HFFc6 (cell line): ENCODE measurements at places on chromosomes 7 and 10. TPM values are rescaled to one million over a fixed set of nuclear protein-coding genes. Genes with fewer than 3 reads are reported as not detected.

Gene DRGX
- total RNA-seq = 0.14 to 0.51 TPM (median 0.35 TPM) in 3 replicates

Gene CRYGN
- total RNA-seq = not detected in 3 replicates

Gene CALML5
- total RNA-seq = not detected in 3 replicates

Gene NANOS1
- total RNA-seq = 0.05 to 0.09 TPM (median 0.08 TPM) in 3 replicates

Gene UTF1
- not detected in 3 replicates for total RNA-seq

DNA sequence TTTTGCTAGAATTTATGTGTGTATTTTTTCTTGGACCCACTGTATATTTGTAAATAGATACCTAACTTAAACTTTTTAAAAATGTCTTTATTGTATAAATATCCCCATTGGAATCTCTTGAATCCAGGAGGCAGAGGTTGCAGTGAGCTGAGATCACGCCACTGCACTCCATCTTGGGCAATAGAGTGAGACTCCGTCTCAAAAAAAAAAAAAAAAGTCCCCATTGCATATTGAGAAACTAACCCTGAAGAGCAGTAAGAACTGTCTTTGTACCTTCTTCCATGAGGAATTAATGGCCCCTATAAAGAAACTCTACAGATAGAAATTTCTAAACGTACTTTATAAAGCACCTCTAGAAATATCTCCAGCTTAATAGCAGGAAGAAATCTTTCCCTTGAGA, 504.0 kb downstream of the SORCS1 start:
- DNase-seq = no peak

GRCh38 chr10:32692174-32692573, 246.2 kb downstream of the CCDC7 start:
- peak; percentile 66 for DNase-seq

DNA sequence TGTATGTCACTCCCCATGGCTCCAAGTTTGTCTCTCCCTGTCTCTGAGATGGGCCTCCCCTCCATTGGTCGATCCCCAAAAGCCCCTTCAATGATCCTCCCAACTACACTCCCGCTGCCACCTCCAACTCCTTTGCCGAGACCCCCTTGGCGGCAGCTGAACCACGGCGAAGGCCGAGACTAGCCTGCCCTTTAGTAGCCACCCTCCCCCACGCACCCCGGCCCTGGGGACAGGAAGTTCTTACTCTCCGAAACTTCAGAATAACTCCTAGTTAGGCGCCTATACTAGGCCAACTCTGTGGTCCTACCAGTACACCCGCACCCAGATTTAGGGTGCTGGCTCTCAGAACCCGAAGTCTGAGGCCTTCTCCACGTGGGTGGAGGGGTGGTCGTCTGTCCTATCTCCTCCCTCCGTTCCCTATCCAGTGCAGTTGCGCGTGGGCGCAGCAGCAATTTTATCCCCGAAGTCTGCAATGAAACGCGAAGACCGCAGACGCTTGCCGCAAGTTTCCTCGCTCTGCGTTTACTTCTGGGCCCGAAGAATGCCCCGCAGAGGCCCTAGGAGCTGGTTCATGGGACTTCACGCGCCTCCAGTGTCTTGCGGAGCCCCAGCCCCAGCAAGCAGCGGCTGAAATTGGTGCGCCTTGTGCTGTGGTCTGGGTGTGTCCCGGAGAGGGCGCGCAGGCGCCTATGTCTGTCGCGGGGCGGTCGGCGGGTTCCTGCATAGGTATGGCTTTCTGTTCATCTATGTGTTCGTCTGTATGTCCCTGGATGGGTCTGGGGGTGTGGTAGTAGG, 82.6 kb upstream of the SLF2 start:
- no peak for DNase-seq

DNA sequence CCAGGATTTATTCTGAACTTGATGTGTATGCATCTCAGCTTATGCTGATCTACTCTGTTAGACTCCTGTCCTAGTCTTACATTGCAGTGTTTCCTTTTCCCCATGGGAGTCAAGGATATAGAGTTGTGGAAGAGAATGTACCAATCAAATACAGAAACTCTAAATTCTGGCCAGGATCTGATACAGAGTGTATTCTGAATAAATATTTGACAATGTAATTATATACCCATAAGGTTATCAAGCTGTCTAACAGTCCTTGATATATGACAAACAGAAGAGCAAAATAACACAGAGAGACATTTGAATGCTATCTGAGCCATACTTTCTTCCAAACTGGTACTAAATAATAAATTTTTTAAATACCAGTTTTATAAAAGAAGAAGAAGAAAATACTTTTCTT, 116.8 kb downstream of the ETV1 start:
- DNase-seq = no peak

- no peak for DNase-seq
These were observed 48.9 kb upstream of the PFKFB3 start for GRCh38 chr10:6153845-6154244.

- no peak for DNase-seq
These were observed 18.5 kb downstream of the NACAD start for GRCh38 chr7:45070254-45070642.

- no peak for DNase-seq
These were observed 29.4 kb downstream of the CDH23 start for GRCh38 chr10:71426058-71426605.

DNA sequence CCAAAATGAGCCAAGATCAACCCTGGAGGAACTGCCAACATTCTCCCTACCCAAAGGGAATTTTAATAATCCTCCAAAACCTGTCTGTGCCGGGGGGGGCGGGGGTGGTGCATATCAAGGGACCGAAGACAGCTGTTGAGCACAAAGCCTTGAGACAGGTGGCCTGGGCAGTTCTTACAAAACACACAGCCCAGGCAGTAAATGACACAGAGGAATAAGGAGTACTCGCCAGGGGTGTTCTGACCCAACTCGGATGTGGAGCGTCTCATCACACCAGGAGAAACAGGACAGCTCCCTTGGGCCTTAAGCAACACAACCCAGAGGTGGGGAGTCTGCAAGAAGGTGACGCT, 35.6 kb downstream of the PLAC9 start:
- no peak for DNase-seq

DNA sequence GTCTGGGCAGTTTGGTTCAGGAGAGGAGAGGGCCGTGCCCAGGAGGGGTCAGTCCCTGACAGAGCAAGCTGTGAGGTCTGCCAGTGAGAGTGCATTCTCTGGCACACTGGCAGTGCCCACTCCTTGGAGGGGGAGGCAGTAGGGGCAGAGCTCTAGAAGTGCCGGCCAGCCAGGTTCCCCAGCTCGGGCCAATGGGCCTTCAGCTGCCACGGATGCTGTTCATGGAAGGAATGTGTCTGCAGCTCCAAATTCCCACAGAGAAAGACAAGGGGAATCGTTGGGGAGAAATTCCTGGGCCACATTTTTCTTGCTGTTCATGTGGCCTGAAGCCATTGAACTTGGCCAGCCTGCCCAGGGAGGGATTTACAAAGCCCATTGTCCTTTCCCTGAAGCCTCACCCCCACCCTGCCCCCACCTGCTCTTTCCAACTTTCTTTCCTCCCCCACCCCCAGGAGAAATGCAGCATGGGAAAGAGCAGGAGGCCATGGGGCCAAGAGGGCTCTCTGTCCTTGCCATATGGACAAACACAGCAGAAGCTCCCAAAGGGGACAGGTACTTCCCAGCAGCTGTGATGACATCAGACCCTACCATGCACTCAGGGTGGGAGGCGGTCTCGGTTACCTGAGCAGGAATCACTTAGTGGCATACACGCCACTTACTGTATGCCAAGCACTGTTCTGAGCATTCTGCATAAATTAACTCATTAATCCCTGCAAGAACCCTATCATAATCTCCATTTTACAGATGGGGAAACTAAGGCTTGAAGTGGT, 70.7 kb downstream of the ARHGAP22 start:
- peak; percentile 56 for DNase-seq

DNA sequence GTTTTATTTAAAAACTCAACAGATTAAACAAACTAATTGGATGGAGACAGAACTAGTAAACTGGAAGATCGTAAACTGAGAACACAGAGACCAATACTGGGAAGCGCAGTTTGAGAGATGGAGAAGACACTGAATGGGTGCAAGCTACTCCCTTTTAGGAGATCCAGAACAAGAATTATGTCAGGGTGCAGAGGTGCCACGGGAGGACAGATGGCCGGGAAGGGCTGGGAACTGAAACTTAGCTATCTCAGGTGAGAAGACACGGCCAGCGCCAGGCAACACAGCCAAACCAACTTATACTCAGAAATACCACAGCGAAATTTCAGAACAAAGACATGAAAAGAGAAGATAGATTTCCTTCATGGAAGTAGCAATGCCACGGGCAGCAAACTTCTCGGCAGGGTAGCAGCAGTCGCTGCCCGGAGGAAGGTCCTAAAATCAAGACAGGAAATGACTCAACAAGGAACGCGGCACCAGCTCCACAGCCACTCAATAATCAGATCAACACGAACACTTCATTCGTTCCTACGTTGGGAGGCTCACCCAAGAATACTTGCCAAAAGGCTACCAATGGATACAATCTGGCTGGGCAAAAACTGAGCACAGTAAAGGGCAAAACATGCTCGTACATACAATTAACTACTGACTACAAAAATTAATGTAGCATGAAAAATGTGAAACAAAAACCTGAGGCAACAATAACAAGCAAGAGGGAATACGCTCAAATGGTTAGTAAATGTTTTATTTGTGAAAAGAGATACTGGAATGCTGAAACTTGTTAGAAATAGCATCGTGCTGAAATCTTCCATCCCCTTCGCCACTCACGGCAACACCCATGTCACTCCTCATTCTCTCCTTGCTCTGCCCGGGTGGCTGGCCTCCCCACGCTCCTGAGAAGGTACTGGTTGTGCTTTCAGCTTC, 2.2 kb upstream of the LRRC27 start:
- DNase-seq = peak; percentile 66

DNA sequence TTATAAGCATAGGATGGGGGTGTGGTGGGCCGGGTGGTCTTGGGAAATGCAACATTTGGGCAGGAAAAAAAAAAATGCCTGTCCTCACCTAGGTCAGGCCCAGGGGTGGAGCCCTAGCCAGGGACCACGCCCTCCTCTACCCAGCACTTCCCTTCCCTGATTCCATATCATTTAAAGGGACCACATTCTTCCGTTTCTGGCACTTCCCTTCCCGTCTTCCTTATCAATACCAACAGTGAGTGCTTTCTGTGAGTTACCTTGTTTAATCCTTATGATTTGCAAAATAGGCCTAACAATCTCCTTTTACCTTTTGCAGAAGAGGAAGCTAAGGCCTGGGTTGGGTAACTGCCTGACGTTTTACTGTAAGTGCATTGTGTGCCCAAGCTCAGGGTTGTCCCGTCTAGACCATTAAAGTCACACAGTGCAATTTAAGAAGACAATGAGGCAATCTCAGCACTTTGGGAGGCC, 16.7 kb upstream of the C10orf95 start:
- DNase-seq = no peak
